Nasal cavity respiratory epithelium epithelial cell of viscerocranial mucosa (primary cell): ENCODE measurements at places on chromosomes 5 and 9. TPM values are rescaled to one million over a fixed set of nuclear protein-coding genes. Genes with fewer than 3 reads are reported as not detected.

The DDX31 gene
- total RNA-seq, result 18.5 and 26.9 TPM in 2 replicates

The GLRA1 gene
- not detected in 2 replicates for total RNA-seq

The PDGFRB gene
- total RNA-seq, result under 0.01 and 0.07 TPM in 2 replicates

The P4HA2 gene
- 119 and 355 TPM in 2 replicates for total RNA-seq

The RNF180 gene
- total RNA-seq, result 2.7 and 6.8 TPM in 2 replicates

The CXCL14 gene
- 0.34 and 6.5 TPM in 2 replicates for total RNA-seq

The PKD2L2 gene
- total RNA-seq, result not detected in 2 replicates

The ATOSB gene
- total RNA-seq, result 17.4 and 28.3 TPM in 2 replicates

The FBP1 gene
- total RNA-seq, result under 0.01 and 0.28 TPM in 2 replicates

The BTNL3 gene
- not detected in 2 replicates for total RNA-seq

The CCNJL gene
- 4.1 and 4.9 TPM in 2 replicates for total RNA-seq

The IFNK gene
- total RNA-seq, result not detected in 2 replicates

The TAS2R1 gene
- not detected in 2 replicates for total RNA-seq

The KCNV2 gene
- total RNA-seq, result not detected in 2 replicates

The GCNT4 gene
- total RNA-seq, result 3.4 and 5.4 TPM in 2 replicates

The DNAI1 gene
- not detected in 2 replicates for total RNA-seq

The FBP2 gene
- total RNA-seq, result not detected in 2 replicates

The CMBL gene
- total RNA-seq, result 0.68 and 4.4 TPM in 2 replicates

The WNT8A gene
- not detected in 2 replicates for total RNA-seq

The MRRF gene
- total RNA-seq, result 33.2 and 54.7 TPM in 2 replicates

The ECM2 gene
- 1.7 and 11.0 TPM in 2 replicates for total RNA-seq

The FAM151B gene
- total RNA-seq, result 1.4 and 2.8 TPM in 2 replicates

The PCDH1 gene
- total RNA-seq, result 43.1 and 121 TPM in 2 replicates

The CLIC3 gene
- total RNA-seq, result 4.4 and 6.7 TPM in 2 replicates

The FBXW2 gene
- 29.0 and 57.4 TPM in 2 replicates for total RNA-seq

The PFN3 gene
- total RNA-seq, result not detected in 2 replicates

The TMEM250 gene
- total RNA-seq, result 71.1 and 82.0 TPM in 2 replicates

The BAAT gene
- total RNA-seq, result under 0.01 and 0.07 TPM in 2 replicates

The PCDHGA11 gene
- total RNA-seq, result 2.1 and 5.3 TPM in 2 replicates

The NUTM2G gene
- not detected in 2 replicates for total RNA-seq

The PRR16 gene
- 0.34 and 0.36 TPM in 2 replicates for total RNA-seq

The ABO gene
- 0.14 TPM in 1 of 2 replicates, not detected in the other for total RNA-seq

The BNIP1 gene
- 11.2 and 17.4 TPM in 2 replicates for total RNA-seq

The MPDZ gene
- total RNA-seq, result 6.2 and 30.1 TPM in 2 replicates

The SHISAL2B gene
- total RNA-seq, result not detected in 2 replicates

The PDE8B gene
- under 0.01 and 0.07 TPM in 2 replicates for total RNA-seq
